Activated CD4-positive, CD25-positive, alpha-beta regulatory T cell (primary cell): ENCODE measurements at places on chromosomes 6 and 20.

DNA sequence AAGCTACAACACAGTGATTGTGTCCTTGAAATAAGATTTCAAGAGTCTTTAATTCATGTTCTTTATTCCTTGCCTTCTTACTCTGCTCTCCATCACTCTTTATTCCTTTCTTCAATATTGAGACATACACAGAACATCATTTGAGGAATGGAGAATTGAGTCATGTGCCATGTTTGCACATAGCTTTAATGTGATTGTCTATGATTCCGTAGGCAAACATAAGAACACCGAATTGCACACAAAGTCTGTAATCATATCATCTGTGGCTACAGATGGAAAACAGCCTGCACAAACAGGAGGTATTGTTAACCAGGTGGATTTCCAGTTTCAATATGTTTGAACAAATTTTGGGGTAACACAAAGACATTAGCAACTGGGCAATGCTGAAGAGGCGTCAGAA is 571.6 kb upstream of the GJE1 start:
- DNase-seq = no peak

DNA sequence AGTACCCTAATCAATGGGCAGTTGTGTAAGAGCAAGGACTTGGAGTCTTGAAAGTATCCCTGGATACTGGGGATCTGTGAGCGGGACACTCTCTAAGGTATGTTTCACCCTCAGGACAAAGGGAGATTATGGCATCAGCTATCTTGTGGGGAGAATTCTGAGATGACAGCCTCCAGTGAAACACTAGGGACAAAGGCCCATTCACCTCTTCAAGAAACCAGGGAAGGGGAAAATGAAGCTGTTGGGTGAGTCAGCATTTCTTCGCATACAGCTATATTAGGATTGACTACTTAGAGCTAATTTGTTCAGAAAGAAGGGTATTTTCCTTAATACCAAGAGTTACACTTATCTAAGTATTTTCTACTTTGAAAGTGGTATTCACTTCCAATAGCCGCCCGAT is 35.9 kb downstream of the OPN5 start:
- no peak for DNase-seq

DNA sequence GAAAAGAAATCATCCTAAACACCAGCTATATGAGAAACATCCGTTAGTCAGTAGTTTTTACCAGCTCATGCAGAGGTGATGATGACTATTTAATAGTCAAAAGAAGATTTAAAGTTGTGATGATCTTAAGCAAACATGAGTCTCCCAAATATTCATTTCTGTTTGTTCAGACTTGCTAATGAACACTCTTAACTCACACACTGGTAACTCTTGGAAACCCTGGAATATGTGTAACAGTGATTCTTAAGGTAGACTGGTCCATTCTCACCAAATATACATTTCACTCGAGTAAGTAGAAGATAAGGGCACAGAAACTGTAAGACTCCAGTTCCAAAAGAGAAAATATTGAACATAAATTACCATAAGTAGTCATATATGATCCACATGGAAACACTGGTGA is 29.1 kb downstream of the RSPO3 start:
- DNase-seq = no peak

DNA sequence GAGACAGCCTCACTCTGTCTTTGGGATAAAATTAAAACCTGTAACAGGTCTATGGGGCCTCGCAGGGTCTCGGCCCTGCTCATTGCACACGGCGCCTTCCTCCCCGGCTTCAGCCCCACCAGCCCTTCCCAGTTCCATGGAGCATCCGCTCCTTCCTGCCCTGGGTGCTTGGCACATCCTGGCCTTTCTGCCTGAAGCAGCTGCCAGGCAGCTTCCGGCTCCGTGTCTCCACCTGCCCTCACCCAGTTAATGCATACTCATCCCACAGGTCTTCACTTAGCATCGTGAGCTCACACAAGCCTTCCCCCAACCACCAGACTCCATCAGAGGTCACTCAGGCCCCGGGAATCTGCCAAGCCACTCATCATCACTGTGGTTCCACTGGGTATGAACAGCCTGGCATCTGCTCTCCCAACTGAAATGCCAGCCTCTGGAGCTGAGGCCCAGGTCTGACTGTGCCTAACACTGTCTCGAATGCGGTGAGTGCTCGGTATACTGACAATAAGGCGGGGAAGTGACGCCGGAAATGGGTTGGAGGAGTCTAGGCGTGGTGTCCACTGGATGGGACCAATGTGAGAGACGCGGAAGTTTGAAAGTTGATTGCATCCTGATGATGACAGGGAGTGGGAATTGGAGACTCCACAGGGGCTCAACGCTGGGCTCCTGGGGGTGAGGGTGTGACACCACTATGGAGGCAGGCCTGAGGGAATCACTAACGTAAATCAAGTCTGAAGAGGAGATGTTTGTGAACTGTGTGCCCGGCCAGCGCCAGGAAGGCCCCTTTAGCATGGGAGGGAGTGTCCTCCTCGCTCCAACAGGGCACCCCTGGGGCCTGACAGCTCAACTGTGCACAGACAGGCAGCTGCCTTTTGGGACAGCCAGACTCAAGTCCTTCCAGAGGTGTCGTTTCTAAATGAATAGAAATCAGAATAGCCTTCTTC is 245.8 kb downstream of the TTLL2 start:
- no peak for DNase-seq

GRCh38 chr6:44081753-44082152 is 45.5 kb downstream of the MRPL14 start:
- no peak for DNase-seq

- no peak for DNase-seq
Measured at GRCh38 chr6:74741646-74742045, 464.2 kb downstream of the COL12A1 start.

GRCh38 chr6:2126351-2126750 is 119.1 kb downstream of the GMDS start:
- no peak for DNase-seq

DNA sequence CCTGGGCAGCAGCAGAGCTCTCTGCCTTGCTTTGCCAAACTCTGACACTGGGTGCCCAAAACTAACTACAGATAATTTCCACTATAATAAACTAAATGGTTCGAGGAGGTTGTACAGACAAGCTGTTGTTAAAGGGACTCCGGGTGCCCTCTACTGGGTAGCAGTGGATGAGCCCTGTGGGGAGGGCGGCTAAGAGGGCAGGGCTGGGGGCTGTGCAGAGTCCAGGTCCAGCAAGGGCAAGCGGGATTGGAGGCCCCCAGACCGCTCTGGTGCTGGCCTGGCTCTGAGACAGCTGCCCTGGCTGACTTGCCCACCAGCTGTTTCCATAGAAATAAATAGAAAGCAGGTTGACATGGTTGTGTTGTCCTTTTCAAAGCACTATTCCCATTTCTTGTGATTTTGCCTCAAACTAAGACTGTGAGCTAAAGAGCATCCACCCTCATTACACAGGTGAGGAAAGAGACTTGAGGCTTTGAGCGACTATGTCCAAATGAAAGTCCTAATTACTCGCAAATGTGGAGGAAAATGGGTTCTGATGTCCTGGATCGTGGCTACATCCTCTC is 167.6 kb upstream of the CST7 start:
- no peak for DNase-seq

DNA sequence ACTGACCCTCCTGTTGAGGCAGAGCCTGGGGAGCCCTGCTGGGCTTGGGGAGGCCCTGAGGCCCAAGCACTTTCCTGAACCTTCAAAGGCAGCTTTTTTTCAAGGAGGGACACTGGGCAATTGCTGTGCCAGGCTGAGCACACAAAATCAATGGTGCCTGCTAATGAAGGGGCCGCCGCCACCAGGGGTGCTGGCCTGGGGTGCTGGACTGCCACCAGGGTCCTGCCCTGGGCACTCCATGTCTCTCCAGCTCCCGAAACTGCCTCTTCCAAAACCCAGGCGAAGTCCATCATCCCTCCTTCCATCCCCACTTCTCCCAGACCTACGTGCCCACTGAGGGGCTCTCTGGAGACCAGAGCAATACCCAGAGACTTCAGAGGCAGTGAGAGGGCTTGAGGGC is 145.6 kb downstream of the GRM4 start:
- no peak for DNase-seq
